ENCODE measurements at places on chromosomes 1 and 21.

GRCh38 chr1:245621589-245621988, 466.8 kb downstream of the KIF26B start:
- DNase-seq = no peak

GRCh38 chr1:94025383-94026340, 95.3 kb downstream of the ABCA4 start:
- no peak for DNase-seq

DNA sequence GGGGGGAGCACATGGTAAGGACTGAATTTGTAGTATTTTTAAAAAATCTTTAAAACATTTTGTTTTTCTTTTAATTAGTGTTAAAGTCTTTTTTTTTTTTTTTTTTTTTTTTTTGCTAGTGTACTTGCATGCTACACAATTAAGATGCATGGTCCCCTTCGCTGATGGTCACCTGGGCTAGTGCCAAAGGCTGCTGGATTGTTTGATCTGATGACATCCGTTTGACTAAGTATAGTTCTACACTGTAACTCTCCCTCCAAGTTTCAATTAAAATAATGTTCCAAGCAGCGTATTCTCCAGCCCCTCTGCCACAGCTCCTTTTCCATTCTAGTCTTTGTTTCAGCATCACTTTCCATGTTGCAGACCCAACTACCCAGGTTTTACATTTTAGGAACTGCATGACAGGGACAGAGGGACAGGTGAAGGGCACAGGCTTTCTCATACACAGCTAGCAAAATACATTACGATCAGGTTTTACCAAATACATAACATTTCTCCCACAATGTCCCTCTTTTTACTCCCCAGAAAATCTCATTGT, 852 bp upstream of the RAVER2 start:
- DNase-seq = no peak

- no peak for DNase-seq
Measured at GRCh38 chr1:239816081-239816782, 275.5 kb upstream of the FMN2 start.

GRCh38 chr1:47611992-47612391, 174.1 kb downstream of the FOXD2 start:
- peak; percentile 2 for DNase-seq

DNA sequence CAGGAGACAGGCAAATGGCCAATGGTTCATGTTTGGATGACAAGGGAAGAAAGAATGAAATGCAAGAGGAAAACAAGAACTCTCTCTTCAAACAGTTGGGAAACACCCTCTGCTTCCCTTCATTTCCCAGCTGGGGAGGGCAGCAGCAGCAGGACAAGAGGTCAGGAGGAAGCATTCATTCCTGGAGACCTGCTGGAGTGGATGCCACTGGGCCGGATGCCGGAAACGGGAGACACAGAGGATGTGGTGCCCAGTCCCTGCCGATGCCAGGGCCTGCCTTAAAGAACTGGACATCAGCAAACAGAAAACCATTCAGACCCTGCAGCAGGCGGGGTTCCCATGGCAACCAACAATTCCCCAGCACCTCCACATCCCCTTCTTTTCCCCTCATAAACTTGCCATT, 102.3 kb upstream of the ZNF648 start:
- DNase-seq = no peak

- peak; percentile 53 for DNase-seq
Measured at GRCh38 chr1:230084408-230085177, 17.6 kb downstream of the GALNT2 start.

DNA sequence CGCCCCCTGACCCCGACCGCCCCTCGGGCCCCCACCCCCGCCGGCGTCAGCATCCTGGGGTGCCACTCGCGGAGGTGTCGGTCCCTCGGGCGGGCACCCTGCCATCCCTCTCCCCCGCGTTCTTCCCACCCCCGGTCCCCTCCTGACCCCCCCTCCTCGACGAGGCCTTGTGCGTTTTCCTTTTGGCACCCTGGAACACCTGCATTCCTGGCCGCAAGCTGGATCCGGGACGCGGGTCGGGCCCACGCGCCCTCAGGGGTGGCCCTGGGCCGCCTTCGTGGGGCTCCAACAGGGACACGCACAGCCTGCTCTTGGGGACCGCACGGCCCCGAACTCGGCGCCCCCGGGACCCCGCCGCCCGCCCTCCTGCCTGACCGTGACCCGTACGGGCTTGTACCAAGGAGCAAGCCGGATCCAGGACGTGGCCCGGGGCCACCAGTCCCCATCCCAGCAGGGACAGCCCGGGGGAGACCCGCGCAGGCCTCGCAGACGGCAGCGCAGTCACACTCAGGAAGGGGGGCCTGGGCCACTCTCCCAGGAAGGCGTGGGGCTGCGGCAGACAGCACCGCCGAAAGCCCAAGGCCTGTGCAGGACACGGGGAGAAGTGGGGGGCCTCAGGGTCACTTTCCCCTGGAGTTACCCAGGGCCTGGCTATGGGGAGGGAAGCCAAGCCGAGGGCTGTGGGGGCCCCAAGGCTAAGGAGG, 579 bp upstream of the SLC19A1 start:
- DNase-seq = peak; percentile 21

DNA sequence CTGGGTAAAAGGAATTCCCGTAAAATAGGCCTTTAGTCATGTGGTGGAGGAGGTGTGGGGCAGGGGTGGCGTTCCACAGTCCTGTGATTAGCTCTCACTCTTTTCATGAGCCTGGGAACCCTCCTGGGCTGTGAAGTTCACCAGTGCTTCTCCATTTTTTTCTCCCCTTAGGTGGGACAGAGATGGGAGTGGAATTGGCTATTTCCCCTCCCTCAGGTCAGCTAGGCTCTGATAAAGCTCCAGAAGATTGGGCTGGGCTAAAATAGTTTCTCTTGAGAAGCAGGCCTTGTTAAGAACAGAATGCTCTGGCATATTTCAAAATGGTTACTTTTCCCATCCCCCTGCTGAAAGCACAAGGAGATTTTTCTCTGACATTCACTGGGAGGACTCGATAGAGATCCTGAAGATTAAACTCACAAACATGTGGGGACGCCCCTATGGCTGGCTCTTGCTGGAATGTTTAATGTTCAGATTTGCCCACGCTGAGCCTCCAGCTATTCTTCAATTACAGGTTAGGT, 33.4 kb upstream of the SLC2A1 start:
- DNase-seq = no peak

GRCh38 chr1:40040511-40041465, at the start of gene CAP1:
TSS of gene CAP1 (plus strand) at chr1:40040729. CDS start at chr1:40059347, 18,618 bp downstream.
- DNase-seq = peak; percentile 100

- peak; percentile 13 for DNase-seq
Measured at GRCh38 chr1:227883641-227884301, 64.0 kb downstream of the WNT9A start.

DNA sequence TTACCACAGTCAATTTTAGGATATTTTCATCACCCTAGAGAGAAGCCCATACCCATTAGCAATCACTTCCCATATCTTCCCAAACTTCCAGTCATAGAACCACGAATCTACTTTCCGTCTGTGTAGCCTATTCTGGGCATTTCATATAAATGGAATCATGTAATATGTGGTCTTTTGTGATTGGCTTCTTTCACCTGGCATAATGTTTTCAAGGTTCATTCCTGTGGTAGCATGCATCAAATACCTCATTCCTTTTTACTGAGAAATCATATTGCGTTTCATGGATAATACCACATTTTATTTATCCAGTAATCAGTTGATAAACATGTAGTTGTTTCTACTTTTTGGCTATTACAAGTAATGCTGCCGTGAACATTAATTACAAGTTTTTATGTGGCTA, 21.5 kb downstream of the DESI2 start:
- no peak for DNase-seq

DNA sequence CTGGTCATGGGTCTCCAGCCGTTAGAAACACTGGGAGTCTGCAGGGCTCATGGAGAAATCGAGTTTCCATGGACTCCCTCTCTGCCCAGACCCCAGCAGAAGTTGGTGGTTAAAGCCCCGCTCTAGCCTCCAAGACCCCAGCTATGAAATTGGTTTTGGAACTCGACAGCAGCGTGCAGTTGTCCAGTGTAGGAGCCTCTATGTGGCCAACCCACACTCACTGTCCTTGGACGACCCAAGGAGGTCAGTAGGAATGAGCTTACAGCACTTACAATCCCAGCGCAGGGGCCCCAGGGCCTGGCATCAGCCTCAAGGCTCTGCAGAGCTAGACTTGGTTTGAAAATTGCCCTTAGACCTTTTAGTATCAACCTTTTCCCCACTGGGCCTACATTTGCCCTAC, 3.2 kb upstream of the PRDM16 start:
- DNase-seq = no peak

DNA sequence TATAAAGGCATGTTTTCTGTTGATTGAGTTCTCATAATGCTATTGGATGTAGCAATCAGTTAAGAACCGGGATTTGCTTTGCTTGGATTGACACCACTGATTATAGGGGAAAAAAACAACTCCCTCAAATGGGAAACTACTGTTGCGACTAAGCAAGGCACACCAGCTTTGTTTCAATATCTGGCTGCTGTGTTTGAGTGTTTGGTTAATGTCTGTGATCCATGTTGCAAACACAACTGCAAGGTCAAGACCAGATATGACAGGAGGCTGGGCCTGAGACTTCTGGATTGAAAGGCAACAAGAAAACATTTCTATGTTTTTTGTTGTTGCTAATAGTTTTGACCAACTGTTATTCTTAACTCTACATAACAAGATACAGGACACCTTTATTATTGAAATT, 50.7 kb downstream of the MTR start:
- no peak for DNase-seq

- no peak for DNase-seq
Measured at GRCh38 chr1:219812086-219812485, 116.3 kb downstream of the SLC30A10 start.

- no peak for DNase-seq
Measured at GRCh38 chr21:17053321-17053720, 459.5 kb upstream of the CXADR start.

DNA sequence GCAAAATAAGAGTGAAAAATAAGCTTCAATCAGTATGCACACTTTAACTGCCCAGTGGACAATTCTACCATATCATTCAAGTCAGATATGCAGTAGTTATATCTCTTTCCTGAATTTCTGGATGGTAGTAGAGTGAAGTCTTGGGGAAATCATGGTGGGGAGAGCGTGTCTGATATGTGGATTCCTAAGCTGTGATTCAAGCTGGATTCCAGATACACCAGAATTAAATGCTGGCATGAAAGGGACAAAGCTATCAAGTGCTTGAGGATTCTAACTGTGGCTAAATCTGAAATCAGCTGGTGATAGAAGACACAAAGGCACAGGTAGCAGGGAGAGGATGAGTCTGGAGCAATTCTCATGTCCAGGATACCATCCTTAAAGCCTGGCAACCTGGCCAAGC, 323.5 kb downstream of the DUSP10 start:
- no peak for DNase-seq

DNA sequence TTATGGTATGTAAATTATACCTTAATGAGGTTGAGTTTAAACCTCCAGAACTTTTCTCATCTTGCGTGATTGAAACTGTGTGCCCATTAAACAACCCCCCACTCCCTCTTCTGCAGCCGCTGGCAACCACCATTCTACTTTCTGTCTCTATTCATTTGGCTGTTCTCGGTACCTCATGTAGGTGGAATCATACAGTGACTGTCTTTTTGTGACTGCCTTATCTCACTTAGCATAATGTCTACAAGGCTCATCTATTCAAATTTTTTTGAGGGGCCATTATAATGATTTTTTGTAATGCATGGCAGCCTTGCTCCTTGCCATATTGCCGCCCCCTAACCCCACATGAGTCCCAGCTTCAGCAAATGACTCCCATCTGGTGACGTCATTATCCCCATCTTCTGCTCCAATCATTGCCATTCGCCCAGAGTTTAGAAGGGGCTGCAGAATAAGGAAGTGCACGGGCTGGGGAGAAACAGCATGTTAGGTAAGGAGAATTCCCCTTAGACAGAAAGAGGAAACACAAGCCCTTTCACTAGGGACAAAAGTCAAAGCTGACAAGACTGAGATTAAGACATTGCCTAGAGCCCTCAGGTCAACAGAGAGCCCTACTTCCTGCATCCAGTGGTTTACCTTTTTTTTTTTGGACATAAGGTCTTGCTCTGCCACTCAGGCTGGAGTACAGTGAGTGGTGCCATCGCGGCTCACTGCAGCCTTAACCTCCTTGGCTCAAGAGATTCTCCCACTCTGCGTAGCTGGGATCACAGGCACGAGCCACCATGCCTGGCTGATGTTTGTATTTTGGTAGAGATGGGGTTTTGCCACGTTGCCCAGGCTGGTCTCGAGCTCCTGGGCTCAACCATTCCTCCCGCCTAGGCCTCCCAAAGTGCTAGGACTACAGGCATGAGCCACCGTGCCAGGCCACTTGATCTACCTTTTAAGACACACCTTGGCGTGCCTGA, 78.4 kb upstream of the ERRFI1 start:
- DNase-seq = no peak

- DNase-seq = no peak
Measured at GRCh38 chr1:157639800-157640199, 41.9 kb upstream of the FCRL4 start.

GRCh38 chr1:180081474-180081873, 73.2 kb upstream of the QSOX1 start:
- DNase-seq = no peak

- no peak for DNase-seq
Measured at GRCh38 chr1:72227667-72228066, 54.7 kb downstream of the NEGR1 start.

- no peak for DNase-seq
Measured at GRCh38 chr1:112540226-112540794, 31.5 kb downstream of the WNT2B start.

GRCh38 chr21:45306832-45307571, 19.3 kb upstream of the POFUT2 start:
- no peak for DNase-seq

- DNase-seq = no peak
Measured at GRCh38 chr1:172286629-172287076, 133.8 kb upstream of the C1orf105 start.

GRCh38 chr1:239367196-239367810, 19.1 kb upstream of the CHRM3 start:
- no peak for DNase-seq

DNA sequence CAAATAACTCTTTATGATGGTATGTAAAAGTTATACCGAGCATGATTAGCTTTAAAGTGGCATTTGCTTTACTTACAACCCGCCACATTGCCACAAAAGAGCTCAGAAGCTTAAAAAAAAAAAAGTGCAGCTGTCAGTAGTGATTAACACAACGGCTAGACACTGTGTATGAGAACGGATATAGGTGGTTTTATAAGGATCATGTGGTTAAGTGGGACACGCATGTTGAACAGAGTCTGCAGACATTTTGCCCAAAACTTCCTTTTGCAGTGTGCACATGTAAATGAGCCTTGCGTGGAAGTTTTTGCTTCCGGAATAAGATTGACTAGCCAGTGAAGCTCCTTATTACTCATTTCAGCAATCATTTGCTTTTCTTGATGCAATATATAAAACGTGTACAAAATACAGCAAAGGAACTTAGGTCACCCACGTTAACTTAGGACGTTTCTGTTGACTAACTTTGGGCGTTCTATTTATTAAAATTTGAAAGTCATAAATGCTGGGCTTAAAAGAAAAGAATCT, 58.7 kb upstream of the RGS1 start:
- peak; percentile 74 for DNase-seq

GRCh38 chr1:41794031-41794430, 124.7 kb downstream of the HIVEP3 start:
- DNase-seq = no peak

GRCh38 chr1:107477233-107477632, 336.4 kb downstream of the NTNG1 start:
- peak; percentile 31 for DNase-seq
